ENCODE measurements at places on chromosomes 16 and 17. TPM values are rescaled to one million over a fixed set of nuclear protein-coding genes. Genes with fewer than 3 reads are reported as not detected.

- no peak for DNase-seq
These were observed 5.7 kb upstream of the SPATA32 start for GRCh38 chr17:45267436-45268055.

Gene TEKT3
- not detected for total RNA-seq

- no peak for DNase-seq
These were observed 7.7 kb downstream of the CCL3L1 start for GRCh38 chr17:36188891-36189306.

DNA sequence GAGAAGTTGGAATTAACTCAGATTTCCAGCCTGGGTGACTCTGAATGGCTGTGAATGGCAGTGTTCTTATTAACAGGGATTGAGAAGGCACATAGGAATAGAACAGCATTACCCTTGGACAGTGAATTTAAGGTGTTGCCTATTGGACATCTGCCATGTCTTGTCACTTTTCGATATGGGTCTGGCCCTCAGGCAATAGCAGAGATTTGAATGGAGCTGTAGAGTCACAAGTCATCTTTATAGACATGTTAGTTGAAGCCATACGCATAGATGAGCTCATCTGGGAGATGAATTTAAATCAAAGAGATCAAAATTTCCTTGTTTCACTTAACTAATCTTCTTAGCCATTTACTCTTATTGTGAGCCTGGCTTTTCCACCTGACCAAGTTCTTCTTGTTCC, 14.9 kb upstream of the DHRS11 start:
- DNase-seq, result no peak

DNA sequence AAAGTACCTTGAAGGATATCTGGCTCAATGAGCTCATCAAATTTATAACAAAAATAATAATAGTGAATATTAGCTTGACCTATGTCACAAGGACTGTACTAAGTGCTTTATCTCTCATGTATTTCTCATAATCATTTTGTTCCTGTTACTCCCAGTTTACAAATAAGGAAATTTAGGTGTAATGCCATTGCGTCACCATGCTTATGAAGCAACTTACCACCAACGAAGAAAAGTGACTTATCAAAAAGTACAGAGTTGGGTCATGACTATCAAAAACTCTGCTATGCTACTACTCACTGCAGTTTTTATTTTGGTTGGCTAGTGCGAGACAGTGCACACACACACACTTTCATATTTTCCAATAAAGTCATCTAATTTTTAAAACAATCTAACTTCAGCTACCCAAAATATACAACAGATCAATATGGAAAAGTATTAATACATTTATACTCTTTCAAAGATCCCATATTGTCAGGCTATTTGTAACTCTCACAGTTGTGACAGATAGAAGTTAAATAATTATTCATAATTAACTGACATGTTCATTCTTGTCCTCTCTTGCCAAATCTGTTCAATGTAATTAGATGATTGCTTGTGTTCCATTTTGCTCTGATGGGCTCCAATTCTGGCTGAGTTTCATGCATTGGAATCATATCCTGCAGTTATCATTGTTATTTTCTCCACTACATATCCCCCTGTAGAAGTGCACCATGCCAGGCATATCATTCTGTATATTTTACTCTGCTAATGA, 119.4 kb downstream of the KCNJ2 start:
- DNase-seq, result no peak

Gene VASN
- total RNA-seq, result 28.3 TPM

GRCh38 chr16:71436473-71436872, 5.4 kb downstream of the TLE7 start:
- DNase-seq, result no peak
